ENCODE measurements at places on chromosomes 1 and 21. TPM values are rescaled to one million over a fixed set of nuclear protein-coding genes. Genes with fewer than 3 reads are reported as not detected.

Gene PLEKHA6
- total RNA-seq = 2.9 TPM

Gene ZNHIT6
- 10.3 TPM for total RNA-seq

Gene NPPA
- total RNA-seq = not detected

Gene PPM1J
- 1.3 TPM for total RNA-seq

Gene OVAAL
- not detected for total RNA-seq

Gene JAM2
- total RNA-seq = under 0.01 TPM

Gene PRDM16
- 1.7 TPM for total RNA-seq
